Germinal center (tissue), 1 donor: ENCODE measurements at places on chromosomes 5 and 9.

DNA sequence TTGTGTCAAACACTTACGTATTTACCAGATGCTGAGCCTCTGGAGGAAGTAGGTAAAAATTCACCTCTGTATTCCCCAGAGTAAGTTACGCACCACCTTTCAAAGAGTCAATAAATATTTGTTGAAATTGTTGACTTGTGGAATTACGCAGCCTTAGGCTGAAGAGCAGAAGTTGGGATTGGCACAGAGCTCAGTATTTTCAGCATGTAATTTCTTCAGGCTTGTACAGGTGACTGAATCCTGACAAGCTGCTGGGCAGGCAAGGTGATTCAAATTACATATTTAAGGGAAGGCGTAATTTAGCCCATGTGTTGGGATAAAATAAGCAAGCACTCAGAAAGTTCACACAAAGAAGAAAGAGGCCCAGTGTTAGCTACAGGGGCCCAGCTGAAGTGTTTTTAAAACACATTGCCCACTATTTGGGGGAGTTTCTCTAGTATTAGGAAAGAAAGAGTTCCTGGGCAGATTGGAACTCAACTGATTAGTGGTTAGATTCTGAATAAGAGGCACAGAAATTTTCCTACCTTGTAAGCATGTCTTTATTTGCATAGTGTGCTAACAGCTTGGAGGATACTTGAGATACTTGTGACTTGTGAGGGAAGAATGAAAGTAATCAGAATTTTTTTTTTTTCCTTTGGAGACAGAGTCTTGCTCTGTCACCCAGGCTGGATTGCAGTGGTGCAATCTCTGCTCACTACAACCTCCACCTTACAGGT, 165.3 kb upstream of the FBXL7 start:
- DNase-seq: no peak

- DNase-seq: no peak
Measured at GRCh38 chr9:77156646-77157371, 20.5 kb upstream of the VPS13A start.

DNA sequence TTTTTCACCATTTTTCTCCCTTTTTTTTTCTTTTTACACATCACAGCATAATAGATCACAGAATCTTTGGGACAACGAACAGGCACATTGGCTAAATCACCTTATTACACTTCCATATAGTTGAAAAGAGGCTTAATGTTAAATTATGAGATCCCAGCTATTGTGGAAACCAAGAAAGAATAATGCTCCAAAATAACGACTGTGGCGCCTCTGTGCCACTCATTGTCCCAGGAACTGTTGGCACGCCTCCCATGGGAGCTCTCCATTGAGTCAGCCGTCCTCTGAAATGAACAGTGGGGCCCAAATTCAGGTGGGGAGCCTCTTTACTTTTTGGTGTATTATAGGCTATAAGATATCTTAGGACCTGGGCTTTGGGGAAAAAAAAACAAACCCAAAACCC, 82.2 kb upstream of the NFIB start:
- DNase-seq: no peak

- DNase-seq: no peak
Measured at GRCh38 chr5:1015507-1015906, 6.9 kb downstream of the NKD2 start.

DNA sequence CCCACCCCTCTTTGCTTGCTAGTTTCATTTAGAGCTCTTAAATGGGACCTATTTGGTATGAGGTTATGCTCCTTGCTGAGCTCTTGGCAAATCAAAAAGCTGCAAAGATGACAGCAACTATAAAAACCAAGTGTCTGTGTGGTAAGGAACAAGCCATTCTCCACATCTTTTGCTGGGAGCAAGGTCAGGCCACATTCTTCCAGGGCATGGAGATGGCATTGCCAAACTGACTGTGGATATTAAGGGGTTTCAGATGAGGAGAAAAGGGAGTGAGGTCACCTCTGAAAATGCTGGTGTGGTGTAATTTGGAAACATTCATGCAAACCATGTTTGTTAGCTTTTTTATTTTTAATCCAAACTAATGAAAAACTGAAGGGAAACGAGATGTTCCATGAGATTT, 218.8 kb upstream of the IL12B start:
- DNase-seq: no peak

GRCh38 chr5:76331126-76331525, 72.0 kb upstream of the IQGAP2 start:
- DNase-seq: no peak

- DNase-seq: no peak
Measured at GRCh38 chr5:37836592-37837413, 3.0 kb downstream of the GDNF start.

DNA sequence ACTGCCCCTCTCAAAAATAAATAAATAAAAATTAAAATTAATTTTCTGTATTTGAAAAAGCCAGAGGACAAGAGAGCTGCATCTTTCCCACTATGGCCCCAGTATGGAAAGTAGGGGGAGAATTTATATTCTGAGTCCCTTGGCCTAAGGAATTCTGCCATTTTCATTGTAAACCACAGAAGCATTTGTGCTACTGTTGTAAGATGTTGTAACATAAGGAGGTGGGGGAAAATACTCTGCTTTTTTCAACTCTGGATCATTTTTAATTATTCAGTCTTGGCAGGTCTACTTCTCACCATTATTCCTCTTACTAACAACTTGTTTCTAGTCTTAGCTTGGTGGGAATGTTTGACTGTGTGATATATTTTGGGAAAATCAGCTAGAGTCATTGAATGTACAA, 52.3 kb upstream of the APC start:
- no peak for DNase-seq

DNA sequence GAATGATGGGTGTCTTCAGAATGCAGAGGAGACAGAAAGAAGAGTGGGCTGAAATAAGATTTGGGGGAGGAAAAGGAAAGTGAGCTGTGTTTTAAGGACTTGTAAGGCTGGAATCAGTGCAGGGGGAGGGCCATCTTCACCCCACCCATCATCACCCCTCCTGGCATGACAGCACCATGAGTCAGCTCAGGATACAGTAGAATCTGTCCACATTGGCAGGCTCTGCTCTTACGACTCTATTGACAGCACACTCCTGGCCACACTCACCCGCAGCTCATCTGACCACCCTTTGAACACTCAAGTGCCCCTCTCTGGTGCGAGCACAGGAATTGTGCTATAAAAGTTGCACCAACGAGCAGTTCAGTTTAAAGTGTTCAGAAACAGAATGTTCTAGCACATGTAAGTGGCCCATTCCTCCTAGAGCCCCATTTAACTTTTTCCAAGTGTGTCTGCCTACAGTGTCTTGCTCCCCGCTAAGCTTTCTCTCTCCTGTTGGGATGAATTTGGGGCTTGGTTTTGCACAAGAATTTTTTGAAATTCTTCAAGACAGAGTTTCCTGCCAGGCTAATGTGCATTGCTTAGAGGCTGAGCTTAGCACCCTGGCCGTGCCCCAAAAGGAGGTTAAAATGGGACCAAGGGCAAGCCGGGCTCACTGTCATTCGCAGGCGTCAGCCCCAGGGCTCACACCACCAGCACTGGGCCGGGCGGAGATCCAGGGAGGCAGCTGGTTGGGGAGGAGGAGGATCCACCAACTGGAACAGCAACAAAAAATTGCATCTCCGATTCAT, 12.0 kb downstream of the ADRA1B start:
- no peak for DNase-seq

DNA sequence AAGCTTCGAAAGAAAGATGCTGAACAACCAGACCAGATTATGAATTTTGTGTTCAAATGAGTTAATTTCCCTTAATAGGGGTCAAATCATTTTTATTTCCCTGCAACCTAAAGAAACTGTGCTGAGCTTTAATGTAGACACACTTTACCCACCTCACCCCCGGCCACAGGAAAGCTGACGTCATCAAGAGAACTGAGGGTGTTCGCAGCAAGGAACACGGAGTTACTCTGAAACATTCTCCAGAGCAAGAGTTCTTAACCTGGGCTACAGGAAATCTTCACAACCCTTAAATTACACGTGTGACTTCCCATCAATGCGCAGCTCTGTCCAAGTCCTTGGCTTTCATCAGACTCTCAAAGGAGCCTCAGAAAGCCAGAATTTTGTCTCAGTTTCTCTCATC, 116.3 kb downstream of the COL23A1 start:
- DNase-seq: no peak

DNA sequence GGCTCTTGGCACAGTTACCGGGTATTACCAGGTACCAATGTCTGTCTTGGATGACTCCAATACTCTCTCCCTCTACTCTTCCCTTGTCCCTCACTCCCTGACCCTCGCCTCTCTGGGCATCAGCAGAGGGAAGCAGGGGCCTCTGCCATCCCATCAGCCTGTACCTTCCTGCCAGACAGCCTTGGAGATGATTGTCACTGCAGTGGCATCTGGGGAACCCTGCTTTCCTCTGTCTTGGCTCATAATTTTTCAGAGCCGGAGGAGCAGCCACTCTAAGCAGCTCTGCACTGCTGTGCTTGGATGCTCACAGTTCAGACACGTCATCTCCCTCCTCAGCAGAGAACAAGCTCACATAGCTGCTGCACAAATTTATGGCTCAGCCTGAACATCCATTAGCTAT, 274.1 kb downstream of the SMARCA2 start:
- DNase-seq: no peak

DNA sequence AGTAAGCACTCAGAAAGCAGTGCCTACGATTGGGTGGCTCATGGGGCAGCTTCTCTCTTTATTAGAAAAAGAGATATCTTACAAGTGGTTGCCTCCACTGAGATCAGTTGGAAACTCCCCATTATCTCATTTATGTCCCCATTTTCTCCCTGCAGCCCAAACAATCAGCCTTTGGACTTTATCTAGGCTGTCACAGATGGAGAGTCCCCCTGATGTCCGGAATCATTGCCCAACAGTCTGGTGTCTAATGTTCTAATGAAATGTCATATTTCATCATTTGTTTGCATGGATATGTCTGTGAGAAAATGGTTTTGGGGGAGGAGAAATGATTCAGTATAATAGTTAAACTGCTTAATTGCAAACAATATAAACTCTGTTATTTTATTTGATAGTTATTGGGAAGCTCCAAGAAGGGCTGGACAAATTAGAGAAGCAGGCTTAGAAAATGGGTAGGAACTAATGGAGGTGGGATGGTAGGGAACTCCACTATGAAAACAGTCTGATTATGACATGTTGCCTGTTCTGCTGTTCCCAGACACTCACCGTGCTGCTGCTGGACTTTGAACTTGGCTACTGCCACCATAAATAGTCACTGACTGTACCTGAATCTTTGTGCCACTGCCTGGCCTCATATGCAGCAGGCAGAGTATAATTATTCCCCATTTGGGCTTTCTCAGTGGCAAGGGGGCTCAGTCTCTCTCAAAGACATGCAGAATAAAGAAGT, 38.3 kb upstream of the SMAD5 start:
- DNase-seq: no peak

GRCh38 chr5:113140837-113141671, 164.5 kb downstream of the DCP2 start:
- no peak for DNase-seq

DNA sequence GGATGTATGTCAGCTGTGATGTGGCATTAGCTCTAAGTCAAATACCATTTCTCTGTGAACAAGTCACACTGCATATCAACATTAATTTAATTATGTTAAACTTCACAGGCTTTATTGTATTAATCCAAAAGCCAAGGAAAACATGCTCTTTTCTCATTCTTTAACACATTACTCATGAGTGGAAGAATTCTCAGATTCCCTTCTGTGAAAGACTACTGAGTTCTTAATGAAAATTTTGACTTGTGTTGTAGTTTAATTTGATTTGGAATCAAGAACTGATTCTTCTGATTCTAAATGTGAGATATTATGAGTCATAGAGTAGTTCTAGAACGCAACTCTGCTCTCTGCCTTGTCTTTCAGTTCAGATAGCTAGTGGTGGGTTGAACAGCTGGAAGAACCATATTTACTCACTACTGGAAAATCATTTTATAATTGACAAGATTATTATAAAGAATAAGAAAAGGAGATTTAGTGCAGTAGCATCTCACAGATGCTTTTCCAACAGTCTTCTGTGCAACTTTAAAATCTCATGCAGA, 90.6 kb downstream of the VCAN start:
- no peak for DNase-seq

GRCh38 chr5:19616701-19617215, 371.2 kb downstream of the CDH18 start:
- no peak for DNase-seq

DNA sequence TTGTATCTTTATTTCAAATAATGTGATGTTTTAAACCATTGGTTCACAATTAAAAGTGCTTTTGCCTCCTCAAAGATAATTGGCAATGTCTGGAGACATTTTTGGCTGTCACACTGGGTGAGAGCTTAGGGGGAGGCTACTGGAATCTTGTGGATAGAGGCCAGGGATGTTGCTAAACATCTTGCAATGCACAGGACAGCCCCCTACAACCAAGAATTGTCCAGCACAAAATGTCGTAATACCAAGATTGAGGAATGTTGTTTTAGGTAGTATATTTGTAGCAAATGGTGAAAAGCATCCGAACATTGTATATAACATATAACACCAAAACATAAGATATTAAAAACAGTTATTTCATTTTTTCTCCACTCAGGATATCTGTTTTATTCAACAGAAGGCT, 99.8 kb downstream of the SLC44A1 start:
- DNase-seq: no peak

DNA sequence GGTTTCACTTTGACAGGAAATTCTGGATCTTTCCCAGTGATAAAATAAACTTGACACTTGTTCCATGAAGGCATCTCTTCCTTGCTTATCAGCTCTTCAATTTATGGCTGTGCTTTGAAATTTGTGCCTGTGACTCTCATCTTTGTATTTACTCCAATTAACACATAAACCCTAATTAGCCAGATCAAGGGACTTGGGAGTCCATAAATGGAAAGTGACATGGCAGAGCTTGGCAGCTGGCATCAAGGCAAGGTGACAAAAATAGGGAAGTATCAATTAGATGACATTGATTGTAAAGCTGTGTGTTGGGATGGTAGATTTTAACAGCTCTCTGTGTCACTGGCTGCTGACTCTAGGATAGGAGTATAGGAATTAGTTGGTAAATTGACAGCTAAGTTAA, 133.9 kb downstream of the PBX3 start:
- DNase-seq: no peak

- DNase-seq: no peak
Measured at GRCh38 chr5:1732238-1732941, 67.2 kb downstream of the MRPL36 start.
